Fibroblast of the aortic adventitia (primary cell): ENCODE measurements at places on chromosomes 1 and 21. TPM values are rescaled to one million over a fixed set of nuclear protein-coding genes. Genes with fewer than 3 reads are reported as not detected.

CLEC20A gene
- total RNA-seq = not detected in 2 replicates

TSPAN1 gene
- 0.81 TPM in 1 of 2 replicates, not detected in the other for total RNA-seq

TRPM2 gene
- total RNA-seq = 0.08 TPM in 1 of 2 replicates, not detected in the other

TRIM67 gene
- not detected in 2 replicates for total RNA-seq

SPRR1A gene
- not detected in 2 replicates for total RNA-seq

TMEM240 gene
- 0.82 and 3.6 TPM in 2 replicates for total RNA-seq

MMEL1 gene
- total RNA-seq = not detected in 2 replicates

LCE2C gene
- not detected in 2 replicates for total RNA-seq

PTGER3 gene
- 1.5 and 11.7 TPM in 2 replicates for total RNA-seq

ASCL5 gene
- not detected in 2 replicates for total RNA-seq

NBPF14 gene
- 12.4 and 24.4 TPM in 2 replicates for total RNA-seq

PRKAA2 gene
- total RNA-seq = 0.16 and 3.7 TPM in 2 replicates
